Activated T-cell treated with anti-CD3 and anti-CD28 coated beads, Interleukin-2, amount 50 U/mL, for 24 hours (primary cell): ENCODE measurements at places on chromosomes 3 and 15.

DNA sequence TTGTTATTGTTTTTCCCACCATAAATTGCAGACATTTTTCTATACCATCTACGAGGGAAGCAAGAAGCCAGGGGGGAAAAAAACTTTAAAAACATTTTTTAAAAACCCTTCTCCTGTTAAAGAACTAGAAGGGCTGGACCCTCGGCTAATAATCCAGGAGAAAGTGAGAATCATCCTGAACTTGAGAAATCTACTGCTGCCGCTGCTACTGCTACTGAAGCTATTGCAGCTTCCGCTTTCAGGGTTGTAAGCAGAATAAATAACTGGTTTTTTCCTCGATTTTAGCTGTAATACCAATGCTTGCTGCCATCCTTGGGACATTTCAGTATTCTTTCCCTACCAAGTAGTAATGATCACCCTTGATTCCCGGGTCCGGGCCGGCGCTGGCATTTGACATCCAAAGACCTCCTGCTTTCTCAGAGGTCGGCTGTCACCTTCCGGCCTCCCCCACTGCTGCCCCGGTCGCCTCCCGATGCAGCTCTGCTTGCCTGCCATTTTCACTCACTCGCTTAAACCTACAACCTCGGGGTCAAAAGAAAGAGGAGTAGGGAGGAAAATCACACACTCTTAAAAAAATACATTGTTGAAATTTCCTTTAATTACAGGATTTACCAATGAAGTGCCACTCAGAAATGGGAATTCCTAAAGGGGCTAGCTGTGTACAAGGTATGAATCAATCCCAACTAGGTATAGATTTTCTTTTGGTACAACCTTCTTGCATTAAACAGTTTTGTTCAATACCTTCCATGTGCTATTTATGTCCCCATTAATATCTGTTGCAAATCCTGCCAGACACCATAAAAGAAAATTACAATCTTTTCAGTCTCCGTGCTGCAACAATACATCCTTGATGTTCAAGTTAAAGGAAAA, 674 bp upstream of the MECOM start:
- no peak for DNase-seq

GRCh38 chr15:40128766-40129660, 20.3 kb upstream of the BMF start:
- DNase-seq: no peak

- no peak for DNase-seq
Measured at GRCh38 chr3:117170094-117170493, 460.5 kb downstream of the TUSC7 start.

DNA sequence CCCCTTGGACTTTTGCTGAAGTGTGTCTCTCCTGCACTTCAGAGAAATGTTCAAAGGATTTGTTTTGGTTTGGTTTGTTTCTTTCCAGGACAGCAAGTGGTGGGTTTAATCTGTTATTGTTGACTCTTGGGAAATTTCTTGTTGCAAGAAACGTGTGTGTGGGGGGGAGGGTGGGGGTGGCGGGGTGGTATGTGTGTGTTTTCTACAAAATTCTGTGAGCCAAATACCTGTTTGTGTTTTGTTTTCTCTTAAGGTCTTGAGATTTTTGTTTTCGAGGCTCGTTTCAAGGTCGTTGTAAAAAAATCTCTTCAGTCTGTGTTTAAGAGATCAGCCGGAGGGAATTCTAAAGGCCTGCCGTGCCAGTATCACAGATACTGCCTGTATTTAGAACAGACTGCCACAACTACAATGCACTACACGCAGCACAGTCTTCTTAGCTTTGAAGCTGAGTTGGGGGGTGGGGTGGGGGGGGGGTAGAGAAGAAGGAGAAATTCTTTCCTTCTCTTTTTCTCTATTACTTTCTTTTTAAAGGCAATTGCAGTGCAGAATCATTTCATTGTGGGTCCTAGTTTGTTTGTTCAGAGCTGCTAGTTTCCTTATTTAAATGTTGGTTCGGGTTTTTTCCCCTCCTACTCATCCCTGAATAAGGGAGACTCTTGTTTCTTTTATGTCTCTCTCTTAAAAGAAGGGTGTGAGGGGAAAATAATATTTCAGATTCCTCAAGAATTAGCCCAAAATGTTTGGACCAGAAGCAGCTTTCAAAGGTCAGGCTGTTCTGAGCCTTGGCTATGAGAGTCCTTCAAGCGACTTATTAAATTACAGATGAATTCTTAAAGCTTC, 1.4 kb upstream of the BCL6 start:
- DNase-seq: no peak

GRCh38 chr3:13051066-13051465, 22.2 kb downstream of the IQSEC1 start:
- DNase-seq: no peak

DNA sequence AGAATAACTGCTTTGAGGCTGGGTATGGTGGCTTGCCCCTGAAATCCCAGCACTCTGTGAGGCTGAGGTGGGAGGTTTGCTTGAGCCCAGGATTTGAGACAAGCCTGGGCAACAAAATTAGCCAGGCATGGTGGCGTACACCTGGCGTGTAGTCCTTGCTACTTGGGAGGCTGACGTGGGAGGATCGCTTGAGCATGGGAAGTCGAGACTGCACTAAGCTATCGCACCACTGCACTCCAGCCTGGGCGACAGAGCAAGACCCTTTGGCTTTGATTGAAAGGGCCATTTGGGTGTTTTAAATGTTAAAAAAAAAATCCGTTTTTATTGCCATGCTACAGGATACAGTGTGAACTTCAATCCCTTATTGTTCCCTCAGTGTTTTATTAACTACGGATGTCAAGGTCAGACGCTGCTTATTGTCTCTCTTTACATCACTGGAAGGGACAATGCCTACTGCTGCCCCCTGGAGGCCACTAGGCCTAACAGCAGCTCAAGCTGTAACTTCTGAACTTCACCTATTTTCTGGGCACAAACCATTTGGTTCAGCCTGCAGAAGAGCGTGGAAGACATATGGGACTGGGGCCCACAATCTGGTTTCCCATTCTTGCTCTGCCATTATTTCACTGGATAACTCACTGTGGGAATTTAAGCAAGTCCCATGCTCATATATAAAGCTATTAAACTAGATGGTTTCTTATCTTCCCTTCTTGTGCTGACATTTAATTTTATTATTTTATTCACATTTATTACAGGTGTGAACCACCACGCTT, 15.3 kb upstream of the IREB2 start:
- DNase-seq: peak; percentile 74

DNA sequence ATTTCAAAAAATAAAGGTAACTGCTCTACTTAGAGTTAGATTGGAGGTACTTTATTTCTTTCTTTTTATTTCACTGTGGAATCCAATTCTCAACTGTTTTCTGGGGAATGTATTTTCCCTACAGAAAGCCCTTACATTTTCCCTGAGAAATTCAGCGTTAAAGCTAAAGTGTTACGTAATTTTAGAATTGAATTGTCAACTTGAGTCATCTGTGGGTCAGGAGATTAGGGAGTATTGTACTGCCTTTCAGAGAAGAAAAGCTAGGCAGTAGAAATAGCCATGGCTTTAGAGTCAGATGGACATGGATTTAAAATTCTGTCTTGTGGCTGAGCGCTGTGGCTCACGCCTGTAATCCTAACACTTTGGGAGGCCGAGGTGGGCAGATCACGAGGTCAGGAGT, 728.6 kb downstream of the ROBO1 start:
- DNase-seq: no peak

DNA sequence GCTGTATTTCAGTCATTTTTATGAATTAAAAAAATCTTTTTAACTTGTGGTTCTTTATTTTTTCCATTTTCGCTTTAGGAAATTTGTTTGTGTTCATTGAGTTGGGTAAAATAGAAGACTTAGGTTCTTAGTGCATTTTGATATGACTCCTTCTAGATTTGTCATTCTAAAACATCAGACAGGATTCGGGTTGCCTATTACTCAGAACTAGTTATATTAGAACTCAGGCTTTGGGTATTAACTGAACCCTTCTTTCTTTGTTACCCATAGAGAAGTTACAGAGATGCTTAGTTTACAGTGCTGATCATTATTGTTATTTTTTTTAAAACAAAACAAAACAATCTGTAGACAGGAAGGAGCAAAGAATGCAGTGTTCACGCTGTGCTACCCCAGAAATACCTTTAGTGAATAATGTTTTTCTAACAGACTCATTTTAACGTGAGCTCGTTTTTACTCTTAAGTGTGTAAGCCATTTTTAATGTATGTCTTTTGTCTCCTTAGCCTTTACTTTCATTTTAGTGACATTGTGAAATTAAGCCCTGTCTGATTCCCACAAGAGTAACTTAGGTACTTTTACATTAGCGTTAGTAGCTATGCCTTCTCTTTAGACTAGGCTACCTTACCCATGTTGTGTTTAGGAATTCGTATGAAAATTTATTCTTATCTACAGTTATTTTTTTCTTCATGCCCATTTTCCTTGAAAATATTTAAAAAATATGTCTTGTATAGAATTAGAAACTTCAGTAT, 53.4 kb downstream of the CMC1 start:
- no peak for DNase-seq

- DNase-seq: no peak
Measured at GRCh38 chr3:124362455-124362854, 367.8 kb upstream of the UMPS start.

- no peak for DNase-seq
Measured at GRCh38 chr3:71425491-71426071, 157.9 kb downstream of the FOXP1 start.

- no peak for DNase-seq
Measured at GRCh38 chr15:42737529-42738328, 801 bp upstream of the CDAN1 start.

GRCh38 chr3:81953111-81953510, 191.7 kb upstream of the GBE1 start:
- no peak for DNase-seq

DNA sequence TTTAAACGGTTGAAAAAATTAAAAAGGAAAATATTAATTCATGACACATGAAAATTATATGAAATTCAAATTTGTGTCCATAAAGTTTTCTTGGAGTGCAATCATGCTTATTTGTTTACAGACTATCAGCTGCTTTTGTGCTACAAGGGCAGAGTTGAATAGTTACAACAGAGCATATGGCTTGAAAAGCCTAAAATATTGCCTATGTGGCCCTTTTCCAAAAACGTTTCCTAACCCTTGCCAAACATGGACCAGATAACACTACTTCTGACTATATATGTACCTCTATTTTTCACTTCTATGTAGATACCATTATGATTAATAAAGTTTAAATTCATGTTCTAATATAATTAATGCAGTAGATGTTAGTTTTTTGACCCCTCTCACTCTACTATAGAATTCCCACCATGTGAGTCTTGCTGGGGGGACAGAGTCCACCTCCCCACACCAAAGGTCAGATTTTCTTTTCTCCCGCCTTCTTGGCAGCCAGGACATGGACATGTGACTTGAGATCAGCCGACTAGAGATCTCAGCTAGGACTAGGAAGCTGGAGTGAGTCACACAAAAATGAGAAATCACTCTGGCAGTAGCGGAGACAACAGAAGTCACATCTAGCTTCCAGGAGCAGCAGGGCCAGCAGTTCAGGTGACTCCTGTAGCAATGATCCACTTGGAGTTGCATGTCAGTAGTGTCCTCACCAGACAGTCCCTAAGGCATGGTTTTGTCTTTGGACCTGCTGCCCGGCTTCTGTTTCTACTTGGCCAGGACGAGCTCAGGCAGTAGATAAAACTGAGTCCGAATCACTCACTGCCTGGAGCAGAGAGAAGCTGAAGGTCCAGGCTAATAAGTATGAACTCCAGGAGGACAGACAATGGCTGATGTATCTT, 22.4 kb downstream of the CIAO2A start:
- no peak for DNase-seq

- DNase-seq: peak; percentile 71
Measured at GRCh38 chr3:16512435-16513140, 911 bp downstream of the RFTN1 start.

DNA sequence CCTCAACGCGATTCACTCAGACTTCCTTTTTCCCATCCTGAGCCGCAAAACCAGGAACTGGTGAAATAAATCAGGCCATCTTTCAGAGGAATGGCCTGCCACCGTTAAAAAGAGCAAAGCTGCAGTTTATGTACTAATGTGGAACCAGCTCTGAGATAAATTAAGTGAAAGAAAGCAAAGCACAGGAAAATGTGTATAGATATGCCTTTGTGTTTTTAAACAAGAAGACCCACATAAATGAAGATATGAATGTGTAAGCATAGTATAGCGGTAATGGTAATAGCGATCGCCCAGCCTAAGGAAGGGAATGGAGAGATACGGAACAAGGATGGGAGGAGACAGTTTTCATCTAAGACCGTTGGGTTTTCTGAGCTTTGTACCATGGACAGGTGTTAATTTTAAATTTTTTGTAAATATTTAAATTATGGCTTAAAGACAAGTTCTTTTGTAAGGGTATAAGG, 30.8 kb upstream of the RPN1 start:
- DNase-seq: no peak

GRCh38 chr3:36147934-36148558, 232.3 kb upstream of the STAC start:
- DNase-seq: no peak

GRCh38 chr15:100939791-100940190, 20.6 kb downstream of the LRRK1 start:
- DNase-seq: no peak

GRCh38 chr3:168141405-168141998, 45.8 kb upstream of the GOLIM4 start:
- no peak for DNase-seq

DNA sequence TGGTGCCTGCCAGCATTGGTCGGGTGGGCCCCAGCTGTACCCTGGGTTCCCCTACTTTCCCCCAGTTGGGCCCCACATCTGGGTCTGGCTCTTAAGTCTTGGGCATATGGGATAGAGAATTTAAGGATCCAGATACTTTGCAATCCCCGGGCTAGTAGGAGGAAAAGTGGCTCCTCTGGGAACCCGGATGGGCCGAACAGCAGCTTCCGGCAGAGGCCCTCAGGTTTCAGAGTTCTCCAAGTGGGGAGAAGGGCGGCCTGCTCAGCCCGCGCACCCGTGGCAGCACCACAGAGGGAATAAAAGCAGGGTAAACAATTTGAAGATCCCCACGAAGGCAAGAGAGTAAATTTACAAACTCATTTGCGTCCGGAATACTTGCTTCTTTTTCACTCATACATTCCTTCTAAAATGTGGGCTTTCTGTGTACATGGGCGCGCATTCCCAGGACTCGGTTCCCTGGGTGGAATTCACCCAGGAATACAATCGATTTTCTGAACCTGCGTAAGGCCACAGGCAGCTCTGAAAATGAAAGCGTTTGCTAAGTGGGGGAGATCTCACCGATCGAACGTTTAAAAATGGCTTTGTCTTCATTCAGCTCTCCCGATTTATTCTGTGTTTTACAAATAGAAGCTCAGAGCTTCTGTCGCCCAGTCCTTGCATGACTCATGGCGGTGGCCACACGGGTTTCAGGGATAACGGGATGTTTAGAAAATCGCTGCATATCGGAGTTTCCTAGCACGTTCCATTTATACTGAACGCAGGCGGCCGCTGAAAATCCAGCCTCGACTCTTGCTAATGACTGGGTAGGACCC, 74.0 kb upstream of the POLG start:
- DNase-seq: peak; percentile 41

GRCh38 chr3:62113092-62113491, 260.3 kb downstream of the FEZF2 start:
- no peak for DNase-seq

DNA sequence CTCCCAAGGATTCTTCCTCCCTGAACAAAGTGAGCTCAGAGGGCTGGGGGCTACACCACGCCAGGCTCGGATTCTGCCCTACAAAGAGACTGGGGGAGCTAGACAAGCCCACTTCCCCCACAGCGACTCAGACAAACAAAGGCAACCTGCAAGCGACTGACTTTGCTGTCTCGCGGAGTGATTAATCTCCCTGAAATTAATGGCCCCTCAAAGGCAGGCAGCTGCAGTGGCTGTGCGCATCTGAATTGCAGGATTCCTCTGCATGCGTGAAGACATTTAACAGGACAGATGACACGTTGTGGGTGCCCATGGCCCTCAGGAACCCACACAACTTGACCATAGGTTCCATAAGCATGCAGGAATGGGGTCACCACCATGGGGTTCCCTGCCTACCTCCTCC, 18.4 kb downstream of the CTXND1 start:
- no peak for DNase-seq
